Omental fat pad (tissue), 4 donors: ENCODE measurements at places on chromosomes 12 and 14. TPM values are rescaled to one million over a fixed set of nuclear protein-coding genes. Genes with fewer than 3 reads are reported as not detected.

Gene SLC25A21
- 0.38 TPM for total RNA-seq

- no peak for DNase-seq
Measured at GRCh38 chr12:96549341-96549740, 60.0 kb downstream of the CFAP54 start.

- no peak for DNase-seq
Measured at GRCh38 chr14:105503296-105503640, 12.2 kb downstream of the TEDC1 start.

Gene NANOG
- 0.63 TPM for total RNA-seq

Gene SLCO1B3
- total RNA-seq, result 0.47 TPM

- no peak for DNase-seq
Measured at GRCh38 chr12:661720-662486, 1.3 kb downstream of the NINJ2 start.

- no peak for DNase-seq
Measured at GRCh38 chr12:81094718-81095360, 17.0 kb downstream of the ACSS3 start.

DNA sequence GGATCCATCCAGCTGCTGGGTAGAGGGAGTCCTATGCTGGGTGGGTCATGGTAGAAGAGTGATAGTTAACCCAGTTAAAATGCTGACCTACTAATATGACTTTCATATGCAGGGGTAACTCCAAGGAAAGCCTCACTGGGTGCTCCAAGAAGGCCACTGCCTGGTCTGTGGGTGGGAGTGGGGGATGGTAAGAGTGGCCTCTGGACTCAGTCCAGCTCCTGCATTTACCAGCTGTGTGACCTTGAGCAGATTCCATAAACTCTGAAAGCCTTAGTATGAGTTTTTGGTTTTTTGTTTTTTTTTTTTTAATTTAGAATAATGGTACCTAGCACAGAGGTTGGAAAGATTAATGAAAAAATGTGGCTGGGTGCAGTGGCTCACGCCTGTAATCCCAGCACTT lies 51.6 kb downstream of the ARF6 start:
- DNase-seq, result no peak

Gene KSR2
- not detected for total RNA-seq

Gene TTC9
- 1.5 TPM for total RNA-seq

Gene MSI1
- 2.0 TPM for total RNA-seq

Gene KCNJ8
- 12.2 TPM for total RNA-seq

DNA sequence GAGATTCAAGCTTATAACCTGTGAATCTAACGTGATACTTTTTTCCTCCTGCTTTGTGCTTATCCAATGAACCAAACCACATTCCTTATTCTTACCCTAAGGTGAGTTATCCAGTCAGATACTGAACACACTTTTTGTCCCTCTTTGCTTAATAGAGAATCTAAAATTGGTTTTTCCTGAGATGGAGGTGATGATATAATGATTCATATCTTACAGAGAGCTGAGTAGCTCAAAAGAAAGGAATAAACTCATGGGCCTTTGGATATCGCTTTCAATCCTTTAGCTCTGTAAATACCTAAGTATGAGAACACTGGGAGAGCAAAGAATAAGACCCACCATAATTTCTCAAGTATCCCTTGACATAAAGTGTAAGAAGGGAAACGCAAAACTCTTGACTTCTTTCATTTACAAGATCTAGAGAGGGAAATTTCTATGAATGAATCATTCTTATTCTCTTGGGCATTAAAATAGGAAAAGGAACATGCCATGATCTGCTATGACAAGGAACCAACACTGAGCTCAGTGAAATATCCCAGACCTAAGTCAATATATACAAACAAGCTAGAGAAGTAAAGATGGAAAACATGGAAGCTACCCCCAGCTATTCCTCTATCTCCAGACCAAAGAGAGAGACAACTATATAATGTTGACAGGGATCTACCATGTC lies 81.8 kb upstream of the STAC3 start:
- DNase-seq, result no peak

GRCh38 chr12:43312991-43313505 lies 239.0 kb downstream of the ADAMTS20 start:
- DNase-seq, result no peak

Gene TGM1
- total RNA-seq, result 2.0 TPM

- no peak for DNase-seq
Measured at GRCh38 chr14:36271939-36272907, 48.2 kb downstream of the MBIP start.

DNA sequence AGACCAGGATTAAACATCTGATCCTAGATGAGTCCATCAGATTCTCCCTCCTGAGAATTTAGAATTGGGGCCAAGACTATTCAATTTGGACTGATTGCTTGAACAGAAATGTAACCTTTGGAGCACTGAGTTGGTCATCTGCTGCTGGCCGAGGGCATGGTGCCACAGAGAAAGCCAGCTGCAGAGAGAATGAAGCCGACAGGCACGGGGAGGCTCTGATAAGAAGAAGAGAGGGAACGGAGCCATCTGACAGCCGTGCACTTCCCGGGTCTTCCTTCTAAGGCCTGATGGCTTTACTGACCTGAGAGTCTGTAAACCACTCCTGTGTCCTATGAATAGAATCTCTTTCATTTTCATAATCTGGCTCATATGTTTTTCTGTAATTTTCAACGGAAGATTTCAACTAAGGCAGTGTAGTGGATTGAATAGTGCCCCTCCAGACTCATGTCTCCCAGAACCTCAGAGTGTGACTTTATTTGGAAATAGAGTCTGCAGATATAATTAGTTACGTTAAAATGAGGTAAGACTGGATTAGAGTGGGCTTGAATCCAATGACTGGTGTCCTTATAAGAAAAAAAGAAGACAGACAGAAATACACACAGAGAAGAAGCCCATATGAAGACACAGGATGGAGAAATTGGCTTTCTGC lies 39.1 kb upstream of the FRS2 start:
- DNase-seq, result no peak

- no peak for DNase-seq
Measured at GRCh38 chr12:40253936-40254335, 29.1 kb downstream of the LRRK2 start.

Gene SERPINA5
- total RNA-seq, result 4.3 TPM

GRCh38 chr14:102556098-102556677 lies 36.3 kb upstream of the RCOR1 start:
- no peak for DNase-seq

- DNase-seq, result no peak
Measured at GRCh38 chr12:101769865-101770264, 30.6 kb upstream of the SYCP3 start.

GRCh38 chr12:90959538-90960139 lies 4.7 kb upstream of the CCER1 start:
- no peak for DNase-seq

Gene BIN2
- total RNA-seq, result 26.5 TPM

- DNase-seq, result no peak
Measured at GRCh38 chr12:28824193-28824846, 324.8 kb upstream of the FAR2 start.

DNA sequence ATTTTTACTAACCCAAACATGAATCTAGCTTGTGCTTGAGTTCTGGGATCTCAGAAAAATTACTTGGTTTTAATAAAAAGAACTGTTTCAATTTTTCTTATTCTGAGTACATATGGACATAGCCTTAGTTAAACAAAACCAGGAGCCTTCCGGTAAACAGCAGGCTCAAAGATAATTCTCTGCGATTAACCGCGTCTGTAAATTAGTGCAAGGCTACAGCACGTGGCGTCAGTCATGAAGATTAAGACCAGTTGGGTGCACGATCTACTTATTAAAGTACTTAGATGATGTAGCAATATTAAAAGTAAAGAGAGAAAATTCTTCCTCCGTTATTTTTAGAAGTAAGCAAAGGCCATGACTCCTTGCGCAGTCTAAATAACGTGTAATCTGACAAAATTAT lies 700 bp downstream of the KCNJ8 start:
- no peak for DNase-seq

DNA sequence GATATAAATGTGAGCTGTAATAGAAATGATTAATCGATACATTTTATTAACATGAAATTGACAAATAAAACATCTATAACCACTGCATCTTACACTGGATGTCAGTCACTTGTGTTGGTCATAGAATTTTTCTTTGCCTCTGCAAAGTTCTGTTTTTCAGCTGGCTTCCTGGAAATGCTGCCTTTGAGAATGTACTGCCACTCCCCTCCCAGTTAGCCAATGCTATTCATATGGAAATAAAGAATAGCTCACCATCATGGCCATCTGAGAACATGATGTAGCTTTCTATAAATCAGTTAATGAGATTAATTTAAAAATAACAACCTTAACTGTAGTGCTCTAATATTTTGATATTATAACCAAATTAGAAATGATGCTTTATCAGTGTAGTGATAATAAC lies 41.1 kb downstream of the SLCO1B1 start:
- no peak for DNase-seq

GRCh38 chr12:18824287-18824686 lies 86.4 kb downstream of the CAPZA3 start:
- no peak for DNase-seq

Gene GARIN6
- not detected for total RNA-seq

- DNase-seq, result no peak
Measured at GRCh38 chr14:91371011-91371989, 46.3 kb downstream of the CCDC88C start.

DNA sequence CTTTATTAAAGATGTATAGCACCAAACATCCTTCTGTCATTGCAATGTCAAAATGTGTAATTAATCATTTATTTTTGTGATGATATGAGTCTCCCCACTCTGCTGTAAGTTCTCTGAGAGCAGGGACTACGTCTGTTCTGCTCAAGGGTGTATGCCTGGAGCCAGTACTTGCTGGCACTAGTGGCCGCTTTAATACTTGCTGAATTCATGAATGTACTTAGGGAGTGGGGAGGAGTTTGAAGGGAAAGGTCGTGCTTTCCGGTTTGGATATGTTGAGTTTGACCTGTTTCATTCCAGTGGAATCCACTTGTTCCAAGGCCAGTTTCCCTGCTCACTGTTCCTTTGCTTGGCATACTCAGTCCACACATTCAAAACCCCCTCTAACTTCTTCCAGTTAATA lies 1.9 kb upstream of the DCAF5 start:
- no peak for DNase-seq

GRCh38 chr14:73997944-73998447 lies 21.1 kb downstream of the ENTPD5 start:
- DNase-seq, result no peak

Gene HOXC12
- total RNA-seq, result not detected

DNA sequence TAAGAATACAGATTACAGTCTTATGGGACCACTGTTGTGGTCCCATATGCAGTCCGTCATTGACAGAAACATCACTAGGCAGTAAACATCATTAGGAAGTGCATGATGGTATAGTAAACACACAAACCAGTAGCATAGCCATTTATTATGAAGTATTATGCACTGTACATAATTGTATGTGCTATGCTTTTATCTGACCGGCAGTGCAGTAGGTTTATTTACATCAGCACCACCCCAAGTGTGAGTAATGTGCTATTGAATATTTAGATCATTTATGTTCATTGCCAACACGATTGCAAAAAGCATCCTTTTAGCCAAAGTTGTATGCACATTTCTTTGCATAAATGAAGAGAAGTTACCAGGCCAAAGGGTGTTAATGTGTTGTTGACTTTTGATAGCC lies 531.6 kb upstream of the TBX3 start:
- DNase-seq, result no peak

Gene TAS2R8
- total RNA-seq, result not detected

GRCh38 chr12:130486146-130486435 lies 148.4 kb downstream of the PIWIL1 start:
- no peak for DNase-seq

- no peak for DNase-seq
Measured at GRCh38 chr12:52063981-52064649, 5.7 kb upstream of the ATG101 start.

- DNase-seq, result no peak
Measured at GRCh38 chr14:77000340-77001270, 27.9 kb downstream of the IRF2BPL start.

- no peak for DNase-seq
Measured at GRCh38 chr14:33776871-33777270, 174.0 kb downstream of the EGLN3 start.

Gene CCNT1
- total RNA-seq, result 29.9 TPM

GRCh38 chr12:49783917-49784676 lies 42.7 kb downstream of the TMBIM6 start:
- DNase-seq, result no peak

Gene FAM234B
- total RNA-seq, result 14.2 TPM

GRCh38 chr12:66143868-66144267 lies 13.3 kb upstream of the LLPH start:
- no peak for DNase-seq

- DNase-seq, result no peak
Measured at GRCh38 chr12:98156697-98157096, 358.7 kb upstream of the TMPO start.

DNA sequence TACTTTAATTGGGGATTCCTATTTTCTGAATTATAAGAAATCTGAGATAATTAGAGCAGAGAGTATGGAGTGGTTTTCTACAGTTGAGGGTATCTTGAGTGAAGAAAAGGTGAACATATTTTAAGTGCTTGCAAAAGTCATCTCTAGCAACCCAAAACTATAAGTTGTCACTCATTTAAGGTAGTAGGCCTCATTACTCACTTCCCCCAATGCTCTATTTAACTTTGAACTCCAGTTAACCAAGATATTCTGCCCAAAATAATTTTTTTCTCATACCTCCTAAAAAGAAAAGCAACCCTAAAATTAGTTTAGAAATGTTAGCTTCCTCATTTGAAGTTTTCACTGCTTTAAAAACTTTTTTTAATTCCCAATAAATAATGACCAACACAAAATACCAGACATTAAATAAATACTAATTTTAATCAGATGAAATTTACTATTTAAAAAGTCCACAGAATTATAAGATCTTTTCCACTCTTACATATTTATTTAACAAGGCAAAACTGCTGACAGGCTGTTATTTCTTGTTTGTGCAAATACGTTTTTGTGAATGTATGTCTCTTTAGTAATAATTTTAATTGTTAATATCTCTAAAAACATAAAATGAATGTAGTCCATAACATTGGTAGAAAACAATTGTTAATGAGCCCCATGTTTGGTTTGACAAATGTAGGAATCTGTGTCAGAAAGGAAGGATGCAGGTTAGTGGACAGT lies 47.8 kb downstream of the VRK1 start:
- DNase-seq, result no peak

DNA sequence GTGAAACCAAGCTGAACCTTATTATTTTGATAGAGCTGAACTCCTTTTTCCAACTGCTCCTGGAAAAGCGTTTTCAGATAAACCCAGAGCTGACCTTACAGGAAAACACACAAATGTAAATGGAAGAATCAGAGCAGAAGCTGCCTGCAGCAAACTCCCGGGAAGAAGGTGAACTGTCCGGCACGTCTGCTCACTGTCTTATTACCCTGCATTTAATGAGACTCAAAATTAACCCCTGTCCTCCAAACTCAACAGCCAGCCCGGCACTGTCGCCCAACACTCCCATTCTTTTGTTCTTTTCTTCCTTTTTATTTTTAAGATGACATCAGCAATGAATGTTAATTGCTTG lies 1046.9 kb upstream of the FLRT2 start:
- DNase-seq, result no peak
